Ascending aorta (tissue), 2 donors: ENCODE measurements at places on chromosomes 13 and 19. TPM values are rescaled to one million over a fixed set of nuclear protein-coding genes. Genes with fewer than 3 reads are reported as not detected.

Gene TSHZ3
- total RNA-seq, result 9.9 TPM

Gene FAM124A
- total RNA-seq, result 22.4 TPM

Gene PSG4
- not detected for total RNA-seq

Gene SETDB2
- total RNA-seq, result 7.2 TPM

Gene PLPP2
- 55.3 TPM for total RNA-seq

- no peaks in the 10 kb centered on the region for H3K27me3 ChIP-seq
- H3K4me1 ChIP-seq, result no peaks in the 10 kb centered on the region
- H3K27ac ChIP-seq, result no peak overlapping the region
- H3K36me3 ChIP-seq, result no peaks in the 10 kb centered on the region
- no peak for DNase-seq
Observed at GRCh38 chr13:50787316-50788195, 55.9 kb downstream of the DLEU7 start.

GRCh38 chr19:43574424-43575155 lies 737 bp downstream of the XRCC1 start:
- no peaks in the 10 kb centered on the region for H3K36me3 ChIP-seq
- peak overlapping the region; percentile 65 for H3K27ac ChIP-seq
- no peak for DNase-seq
- H3K27me3 ChIP-seq, result no peaks in the 10 kb centered on the region
- H3K4me1 ChIP-seq, result peaks cover 9% of the 10 kb centered on the region
- peak overlapping the region; percentile 76 for H3K4me3 ChIP-seq

DNA sequence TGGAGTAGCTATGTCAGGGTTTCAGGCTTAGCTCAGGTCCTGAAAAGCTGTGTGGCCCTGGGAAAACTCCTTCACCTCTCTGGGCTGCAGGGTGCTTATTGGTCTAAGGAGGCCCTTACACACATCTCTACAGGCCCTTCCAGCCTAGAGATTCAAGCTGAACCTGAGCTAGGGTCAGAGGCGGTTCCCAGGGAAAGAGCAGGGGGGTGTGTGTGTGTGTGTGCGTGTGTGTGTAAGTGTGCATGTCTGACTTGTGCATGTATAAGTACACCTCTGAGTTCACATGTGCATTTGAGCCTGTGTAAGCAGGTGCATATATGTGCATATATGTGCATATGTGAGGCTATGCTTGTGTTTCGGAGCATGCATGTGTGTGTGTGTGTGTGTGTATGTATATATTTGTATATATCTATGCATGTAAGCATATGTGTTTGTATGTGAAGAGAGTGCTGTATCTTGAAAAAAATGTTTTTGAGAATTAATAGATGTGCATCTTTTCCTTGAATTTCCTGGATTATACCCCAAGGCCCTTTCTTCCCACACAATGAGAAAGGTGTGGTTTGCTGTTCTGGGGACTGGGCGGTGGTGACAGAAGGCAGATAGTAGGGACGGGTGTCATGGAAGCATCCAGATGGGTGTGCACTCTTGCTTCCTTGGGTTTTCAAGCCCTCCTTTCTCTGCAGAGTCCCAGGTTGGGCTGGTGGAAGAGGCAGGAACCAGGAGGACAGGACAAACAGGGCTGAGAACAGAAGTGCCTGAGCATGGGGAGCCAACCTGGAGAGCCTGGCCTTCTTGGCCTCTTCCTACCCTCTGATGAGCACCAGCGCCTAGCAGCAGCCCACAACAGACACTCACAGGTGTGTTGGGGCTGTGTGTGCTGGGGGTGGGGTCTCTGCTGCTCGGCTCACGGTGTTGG lies 150.3 kb upstream of the TSHZ3 start:
- H3K36me3 ChIP-seq, result no peaks in the 10 kb centered on the region
- DNase-seq, result no peak
- no peaks in the 10 kb centered on the region for H3K4me1 ChIP-seq

- no peaks in the 10 kb centered on the region for H3K4me1 ChIP-seq
- H3K27ac ChIP-seq, result no peak overlapping the region
- no peak for DNase-seq
- no peaks in the 10 kb centered on the region for H3K27me3 ChIP-seq
Observed at GRCh38 chr19:51567583-51567982, 3.5 kb upstream of the ZNF175 start.
